ENCODE measurements at places on chromosomes 11 and 22. TPM values are rescaled to one million over a fixed set of nuclear protein-coding genes. Genes with fewer than 3 reads are reported as not detected.

DNA sequence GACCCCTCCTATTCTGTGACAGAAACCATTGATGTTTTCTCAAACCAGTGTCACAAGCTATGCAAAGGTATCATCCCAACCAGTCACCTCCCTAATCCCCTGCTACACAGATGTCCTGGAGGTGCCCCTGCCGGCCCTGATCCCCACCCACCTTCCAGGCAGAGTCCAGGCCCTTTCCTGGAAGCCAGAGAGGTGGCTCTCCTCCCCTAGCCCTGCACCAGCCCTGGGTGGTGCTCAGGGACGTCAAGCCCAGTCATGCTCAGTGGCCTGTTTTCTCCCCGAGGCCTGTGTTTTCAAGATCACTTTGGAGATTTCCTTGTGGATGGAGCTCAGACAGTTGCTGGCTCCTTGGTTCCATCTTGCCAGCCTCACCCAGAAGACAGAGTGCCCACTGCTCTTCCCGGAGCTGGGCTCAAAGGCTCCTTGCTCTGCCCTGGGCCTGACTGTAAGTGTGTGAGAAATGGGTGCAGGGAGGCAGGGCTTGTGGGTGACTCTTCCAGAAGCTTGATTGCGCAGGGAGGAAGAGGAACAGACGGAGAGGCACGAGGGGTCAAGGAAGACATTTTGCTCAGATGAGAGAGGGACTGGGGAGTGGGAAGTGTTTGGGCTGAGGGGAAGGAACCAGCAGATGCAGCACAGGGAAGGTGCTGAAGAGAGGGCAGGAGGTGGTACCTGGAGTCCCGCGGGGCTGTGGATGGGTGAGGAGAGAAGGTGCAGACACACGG is 11.3 kb downstream of the P2RY6 start:
- no peak for ATAC-seq

- no peak for ATAC-seq
Observed at GRCh38 chr22:33807470-33807869, 112.8 kb downstream of the LARGE1 start.

The SCUBE2 gene
- total RNA-seq = 0.78 TPM

The SMTNL1 gene
- not detected for total RNA-seq

The FAM180B gene
- 0.40 TPM for total RNA-seq

DNA sequence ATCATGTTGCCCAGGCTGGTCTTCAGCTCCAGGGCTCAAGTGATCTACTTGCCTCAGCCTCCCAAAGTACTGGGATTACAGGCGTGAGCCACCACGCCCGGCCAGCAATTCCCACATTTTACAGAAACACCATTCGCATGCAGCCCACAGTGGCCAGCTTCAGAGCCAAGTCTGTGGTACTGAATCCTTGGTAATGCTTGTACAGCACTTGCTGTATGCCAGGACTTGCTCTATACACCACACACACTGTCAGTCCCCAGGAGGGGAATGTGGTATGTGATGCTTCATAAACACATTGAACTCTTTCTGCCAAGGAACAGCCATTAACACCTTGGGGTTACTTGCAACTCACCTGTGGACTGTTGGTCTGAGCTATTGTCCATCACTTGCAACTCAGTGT is 119.4 kb downstream of the MED15 start:
- no peak for ATAC-seq

The MS4A8 gene
- not detected for total RNA-seq

DNA sequence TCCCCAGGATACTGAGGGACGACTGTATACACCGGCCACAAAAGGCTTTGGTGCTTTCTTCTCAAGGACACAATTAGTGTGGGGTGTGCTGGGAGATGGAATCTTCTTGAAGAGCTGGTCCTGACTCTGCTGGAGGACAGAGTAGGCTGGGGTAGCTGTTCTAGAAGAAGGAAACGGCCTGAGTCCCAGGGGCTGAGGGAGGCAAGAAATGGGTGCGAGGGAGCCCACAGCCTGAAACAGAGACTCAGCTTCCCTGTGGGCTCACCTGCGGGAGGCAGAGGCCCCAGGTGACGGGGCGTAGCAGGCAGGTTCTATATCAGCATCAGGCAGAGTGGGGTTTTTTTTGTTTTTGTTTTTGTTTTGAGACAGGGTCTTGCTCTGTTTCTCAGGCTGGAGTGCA is 36.6 kb downstream of the PARVG start:
- ATAC-seq = no peak

The TEX54 gene
- total RNA-seq = not detected

The MAP4K2 gene
- 18.4 TPM for total RNA-seq

The CEND1 gene
- total RNA-seq = 0.17 TPM

DNA sequence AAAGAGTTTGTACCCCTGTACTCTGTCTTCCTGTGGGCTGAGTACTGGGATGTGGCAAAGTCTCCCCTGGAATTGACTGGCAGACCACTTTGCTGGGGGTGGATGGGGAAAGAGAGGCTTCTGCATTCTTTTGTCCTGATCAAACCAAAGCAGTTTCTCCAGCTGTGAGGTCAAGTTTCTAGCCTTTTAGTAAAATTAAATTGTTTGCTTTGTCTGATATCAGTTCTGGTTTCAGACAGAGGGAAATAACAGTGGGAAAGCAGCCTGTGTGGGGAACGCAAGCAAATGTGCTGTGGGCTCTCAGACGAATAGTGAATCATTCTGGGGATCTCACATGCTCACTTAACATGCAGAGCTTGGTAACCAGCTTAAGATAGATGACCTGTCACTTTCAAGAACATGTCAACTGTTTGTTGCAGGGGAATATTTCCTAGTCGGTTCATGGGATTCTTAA is 151.6 kb downstream of the FAT3 start:
- ATAC-seq = no peak

DNA sequence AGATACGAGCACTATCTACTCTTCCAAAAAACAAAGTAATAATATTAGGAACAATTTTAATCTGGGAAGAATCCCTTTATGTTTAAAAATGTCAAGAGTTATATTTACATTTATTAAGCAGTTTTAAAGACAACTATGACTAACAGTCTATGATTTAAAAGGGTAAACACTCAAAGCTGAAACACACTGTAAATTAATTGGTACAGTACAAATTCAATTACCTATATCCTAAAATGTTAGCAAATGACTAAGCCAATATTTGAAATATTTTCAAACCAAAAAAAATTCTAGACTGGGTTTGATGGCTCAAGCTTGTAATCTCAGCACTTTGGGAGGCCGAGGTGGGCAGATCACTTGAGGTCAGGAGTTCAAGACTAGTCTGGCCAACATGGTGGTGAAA is 36.0 kb upstream of the CHRNA10 start:
- ATAC-seq = no peak

GRCh38 chr11:3831378-3832239 is 9.2 kb downstream of the RHOG start:
- no peak for ATAC-seq

DNA sequence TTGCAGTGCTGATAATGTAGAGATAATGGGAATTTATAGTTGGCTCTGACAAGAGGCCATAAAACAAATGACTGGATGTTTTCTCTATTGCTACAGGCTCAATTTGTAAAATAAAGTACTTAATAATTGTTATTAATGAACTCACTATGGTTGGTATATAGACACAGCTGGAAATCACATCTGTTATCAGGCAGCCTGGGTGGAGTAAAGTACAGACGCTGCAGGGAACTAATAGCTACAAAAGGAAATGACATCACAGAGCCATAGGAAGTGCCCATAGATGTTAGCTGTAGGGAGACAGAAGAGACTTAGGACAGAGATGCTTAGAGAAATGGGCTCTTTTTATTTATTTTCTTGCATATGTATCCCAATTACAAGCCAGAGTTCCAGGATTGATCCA is 81.0 kb upstream of the SNX19 start:
- no peak for ATAC-seq

DNA sequence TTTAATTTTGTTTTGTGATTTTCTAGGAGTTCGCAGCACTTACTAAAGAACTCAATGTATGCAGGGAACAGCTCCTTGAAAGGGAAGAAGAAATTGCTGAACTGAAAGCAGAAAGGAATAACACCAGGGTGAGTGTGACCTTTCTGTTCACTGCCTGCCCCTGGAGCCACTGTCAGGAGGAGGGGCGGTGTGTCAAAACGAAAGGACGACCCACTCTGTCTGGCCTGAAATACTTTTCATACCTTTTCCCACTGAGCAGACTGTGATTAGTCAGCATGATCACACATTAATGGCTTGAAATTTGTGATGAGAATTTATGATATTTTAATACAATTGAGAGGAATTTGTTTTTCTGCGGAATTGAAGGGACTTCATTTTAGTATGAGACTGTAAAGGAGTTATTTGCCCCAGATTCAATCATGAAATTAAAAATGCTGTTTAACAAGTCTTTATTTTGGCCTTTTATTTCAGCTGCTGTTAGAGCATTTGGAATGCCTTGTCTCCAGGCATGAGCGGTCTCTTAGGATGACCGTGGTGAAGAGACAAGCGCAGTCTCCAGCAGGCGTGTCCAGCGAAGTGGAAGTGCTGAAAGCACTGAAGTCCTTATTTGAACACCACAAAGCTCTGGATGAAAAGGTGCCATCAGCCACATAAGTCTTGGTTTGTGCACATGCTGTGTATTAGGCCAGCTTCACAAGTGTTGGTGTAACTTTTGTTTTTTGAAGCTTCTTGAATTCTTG is 54.1 kb downstream of the PPFIA1 start:
- ATAC-seq = no peak

DNA sequence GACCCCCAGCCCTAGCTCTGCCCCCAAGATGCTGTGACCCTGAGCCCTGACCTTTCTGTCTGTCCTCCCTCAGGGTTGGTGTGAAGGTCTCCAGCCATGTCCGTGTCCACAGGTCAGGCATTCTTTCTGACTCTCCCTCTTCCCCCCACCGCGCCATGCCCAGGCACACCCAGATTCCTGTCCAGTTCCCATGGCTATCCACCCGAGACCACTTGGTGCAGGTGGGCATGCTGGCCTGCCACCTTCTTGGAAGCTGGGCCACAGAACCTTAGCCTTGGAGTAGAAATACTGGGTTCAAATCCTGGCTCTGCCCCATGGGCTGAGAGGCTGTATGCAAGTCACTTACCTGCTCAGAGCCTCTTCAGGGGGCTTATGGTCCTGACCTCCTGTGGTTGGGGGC is 2.3 kb upstream of the PLCB3 start:
- ATAC-seq = no peak

DNA sequence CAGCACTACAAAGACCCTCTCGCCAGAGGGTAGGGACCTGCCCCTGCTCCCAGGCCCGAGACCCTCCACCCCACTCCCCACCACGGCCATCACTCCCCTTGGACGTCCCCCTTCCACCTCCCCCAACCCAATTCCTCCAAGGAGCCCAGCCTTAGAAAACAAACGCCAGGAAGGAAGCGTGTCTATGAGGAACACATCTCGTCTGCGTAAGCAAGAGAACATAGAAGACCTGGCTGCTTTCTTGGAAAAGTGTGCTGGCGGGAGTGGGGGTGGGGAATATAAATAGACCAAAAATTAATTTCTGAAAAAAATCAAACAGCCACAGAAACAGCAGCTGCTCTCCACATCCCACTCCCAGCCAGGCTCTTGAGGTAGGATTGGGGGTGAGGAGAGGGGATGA is 23.9 kb upstream of the IGSF9B start:
- ATAC-seq = no peak

GRCh38 chr11:63916837-63917691 is at the start of gene RCOR2:
Gene RCOR2 (minus strand): TSS chr11:63917164. CDS start chr11:63916456, 708 bp downstream.
- ATAC-seq = peak; percentile 67

DNA sequence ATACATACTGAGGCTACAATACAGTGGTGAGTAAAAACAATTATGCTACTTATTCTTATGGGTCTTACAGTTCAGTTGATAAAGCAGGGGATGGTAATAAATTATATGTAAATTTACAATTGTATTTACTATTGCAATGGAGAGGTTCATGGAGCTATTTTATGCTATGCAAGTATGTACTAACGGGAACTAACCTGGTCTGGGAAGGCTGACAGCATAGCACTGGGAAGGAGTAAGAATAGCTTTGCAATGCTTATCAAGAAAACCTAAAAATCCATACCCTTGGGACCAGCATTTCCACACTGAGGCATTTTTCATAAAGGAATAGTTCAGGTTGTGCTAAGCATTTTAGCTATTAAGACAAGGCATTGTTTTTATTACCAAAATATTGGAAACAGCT is 700.6 kb downstream of the NELL1 start:
- ATAC-seq = no peak

GRCh38 chr11:100964435-100964834 is 165.2 kb downstream of the PGR start:
- no peak for ATAC-seq

The SPI1 gene
- 13.7 TPM for total RNA-seq

GRCh38 chr11:13309156-13309555 is 31.6 kb downstream of the BMAL1 start:
- no peak for ATAC-seq

DNA sequence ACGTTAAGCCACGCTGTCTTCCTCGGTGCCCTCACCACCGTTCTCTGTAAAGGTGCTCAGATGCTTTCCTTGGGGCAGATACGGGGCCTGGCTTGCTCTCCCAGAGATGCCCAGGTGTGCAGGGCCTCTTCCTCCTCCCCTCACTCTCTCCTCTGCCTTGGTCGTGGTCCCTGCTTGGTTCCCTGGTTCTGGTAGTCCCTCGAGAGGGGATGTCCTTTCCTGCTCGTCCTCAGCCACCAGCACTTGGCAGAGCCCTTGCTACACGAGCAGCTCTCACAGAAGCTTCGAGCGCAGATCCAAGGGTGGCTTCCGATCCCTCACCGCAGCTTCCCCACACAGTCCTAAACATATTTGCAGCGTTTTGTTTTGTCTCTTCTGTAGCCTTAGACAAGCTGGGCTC is 298.8 kb downstream of the TBC1D22A start:
- no peak for ATAC-seq

GRCh38 chr11:5923427-5923776 is 18.6 kb upstream of the OR56A3 start:
- ATAC-seq = no peak

The SYT8 gene
- total RNA-seq = not detected

DNA sequence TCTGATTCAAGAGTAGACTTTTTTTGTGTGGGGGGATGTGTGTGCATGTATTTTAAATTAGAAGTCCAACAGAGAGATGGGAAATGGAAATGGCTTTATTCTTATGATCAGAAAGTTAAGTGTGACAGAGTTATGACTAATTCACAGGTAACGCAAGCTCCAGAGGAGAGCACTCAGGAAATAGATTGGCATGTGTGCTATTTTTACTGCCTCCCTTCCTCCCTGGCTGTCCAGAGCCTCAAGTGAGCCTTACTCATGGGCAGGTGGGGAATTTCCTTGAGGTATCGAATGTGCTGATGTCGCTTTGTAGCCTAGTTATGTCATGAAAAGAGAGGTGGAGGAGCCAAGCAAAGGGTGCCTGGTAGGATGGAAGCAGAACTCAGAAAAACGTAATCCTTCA is 70.3 kb upstream of the BDNF start:
- no peak for ATAC-seq

- no peak for ATAC-seq
Observed at GRCh38 chr22:20124083-20124787, 7.2 kb upstream of the TRMT2A start.

The PARVA gene
- 244 TPM for total RNA-seq

GRCh38 chr11:6323291-6323905 is 3.1 kb upstream of the CAVIN3 start:
- no peak for ATAC-seq

The MRGPRF gene
- total RNA-seq = 152 TPM
